HTR-8/SVneo (cell line): ENCODE measurements at places on chromosomes 6 and 20.

DNA sequence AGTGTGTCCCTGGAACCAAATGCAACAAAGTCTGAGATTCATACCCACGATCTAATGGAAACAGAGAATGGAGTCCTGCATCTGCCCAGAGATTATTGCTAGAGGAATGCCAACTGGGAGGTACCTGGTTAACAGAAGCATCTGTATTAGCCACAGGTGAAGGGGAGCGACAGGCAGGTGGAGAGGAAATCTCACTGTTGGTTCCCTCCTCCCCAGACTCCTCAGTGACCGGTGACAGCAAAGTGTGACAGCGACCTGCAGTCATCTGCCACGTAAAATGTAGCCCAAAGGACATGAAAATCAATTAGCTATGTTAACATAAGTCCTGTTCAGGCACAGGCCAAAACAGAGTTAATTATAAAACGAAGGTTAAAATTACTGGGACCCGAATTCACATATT, 336.6 kb downstream of the SYNE1 start:
- no peak for DNase-seq

GRCh38 chr6:168950858-168951214, 302.8 kb downstream of the THBS2 start:
- DNase-seq: no peak

- no peak for DNase-seq
Measured at GRCh38 chr20:44637522-44638372, 13.8 kb downstream of the ADA start.

DNA sequence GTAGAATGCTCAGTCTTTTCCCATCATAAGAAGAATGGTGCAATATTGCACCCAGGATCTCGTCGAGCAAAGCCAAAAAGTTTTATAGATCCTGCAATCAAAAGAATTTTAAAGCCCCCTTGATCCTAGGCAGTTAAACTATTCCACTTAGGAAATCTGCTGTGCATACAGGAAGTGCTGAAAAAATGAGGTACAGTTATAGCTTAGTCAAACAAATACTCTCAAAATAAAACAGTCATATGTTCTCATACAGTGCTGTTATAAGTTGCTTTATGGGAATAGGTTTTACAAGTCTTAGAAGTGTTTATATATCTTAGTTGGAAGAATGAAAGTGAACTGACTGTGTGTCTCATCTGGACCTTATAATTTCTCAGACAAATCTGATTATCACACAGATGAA, 232.6 kb upstream of the RAB32 start:
- DNase-seq: no peak

DNA sequence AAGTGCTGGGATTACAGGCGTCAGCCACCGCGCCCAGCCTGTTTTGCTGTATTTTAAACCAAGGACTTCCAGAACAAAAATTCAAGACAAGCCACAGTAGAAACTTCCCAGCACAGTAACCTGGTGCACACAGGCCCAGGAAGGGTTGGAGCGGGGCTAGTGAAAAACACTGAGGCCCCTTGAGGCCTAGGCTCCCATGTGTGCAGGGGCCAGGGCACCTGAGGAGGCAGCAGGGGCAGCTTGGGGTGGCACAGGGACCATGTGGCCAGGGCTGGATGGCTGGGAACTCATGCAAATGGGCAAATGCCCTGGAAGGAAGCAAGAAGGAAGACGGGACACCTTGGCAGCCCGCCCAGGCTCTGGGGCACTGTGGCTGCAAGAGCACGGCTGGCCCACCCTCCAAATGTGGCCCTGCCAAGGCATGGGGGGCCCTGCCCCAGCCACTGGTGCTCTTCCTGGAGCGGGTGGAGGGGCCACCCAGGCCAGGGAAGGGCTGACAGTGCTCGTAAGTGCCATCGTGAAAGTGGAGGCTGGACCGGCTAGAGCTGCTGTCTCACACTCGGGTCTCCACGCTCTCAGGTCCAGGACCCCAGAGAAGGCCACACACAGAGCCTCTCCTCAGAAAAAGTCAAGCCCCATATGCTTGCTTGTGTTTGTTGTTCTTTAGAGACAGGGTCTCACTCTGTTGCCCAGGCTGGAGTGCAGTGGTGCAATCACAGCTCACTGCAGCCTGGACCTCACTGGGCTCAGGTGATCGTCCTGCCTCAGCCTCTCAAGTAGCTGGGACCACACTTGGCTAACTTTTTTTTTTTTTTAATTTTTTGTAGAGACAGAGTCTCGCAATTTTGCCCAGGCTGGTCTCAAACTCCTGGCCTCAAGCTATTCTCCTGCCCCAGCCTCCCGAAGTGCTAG, 10.3 kb downstream of the SLC2A4RG start:
- DNase-seq: no peak

GRCh38 chr6:135814043-135814442, 37.5 kb upstream of the PDE7B start:
- no peak for DNase-seq

- no peak for DNase-seq
Measured at GRCh38 chr6:37826188-37826587, 6.7 kb downstream of the ZFAND3 start.

DNA sequence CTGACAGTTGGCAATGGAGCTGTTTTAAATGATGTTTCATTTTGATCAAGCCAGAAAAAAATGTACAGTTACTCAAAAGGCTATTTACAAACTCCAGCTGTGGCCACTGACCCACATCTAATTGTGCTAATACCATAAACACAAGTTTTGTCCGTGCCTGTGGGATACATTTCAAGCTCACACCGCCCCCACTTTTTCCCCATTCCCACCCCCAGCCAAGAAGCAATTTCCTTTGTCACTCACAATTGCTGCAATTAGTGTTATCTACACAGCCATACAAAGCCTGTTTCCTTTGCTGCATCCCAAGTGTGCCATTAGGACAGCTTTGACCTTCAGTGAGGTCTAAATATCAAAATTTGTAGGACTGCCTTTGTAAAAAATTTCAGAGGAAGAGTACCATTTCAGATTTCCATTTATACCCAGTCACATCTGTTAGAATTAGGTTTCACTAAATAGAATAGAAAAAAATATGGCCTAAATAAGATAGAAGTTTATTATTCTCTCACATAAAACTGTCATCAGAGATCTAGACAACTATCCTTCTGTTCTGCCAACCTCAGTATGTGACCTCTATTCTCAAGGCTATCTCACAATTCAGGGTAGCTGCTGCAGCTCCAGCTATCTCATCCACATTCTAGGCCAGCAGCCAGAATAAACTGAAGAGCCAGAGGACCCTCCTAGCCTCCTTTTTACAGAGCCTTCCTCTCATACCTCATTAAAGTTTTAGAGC, 202.6 kb downstream of the NFATC2 start:
- no peak for DNase-seq

- peak; percentile 65 for DNase-seq
Measured at GRCh38 chr20:58514321-58515232, 622 bp downstream of the APCDD1L start.

DNA sequence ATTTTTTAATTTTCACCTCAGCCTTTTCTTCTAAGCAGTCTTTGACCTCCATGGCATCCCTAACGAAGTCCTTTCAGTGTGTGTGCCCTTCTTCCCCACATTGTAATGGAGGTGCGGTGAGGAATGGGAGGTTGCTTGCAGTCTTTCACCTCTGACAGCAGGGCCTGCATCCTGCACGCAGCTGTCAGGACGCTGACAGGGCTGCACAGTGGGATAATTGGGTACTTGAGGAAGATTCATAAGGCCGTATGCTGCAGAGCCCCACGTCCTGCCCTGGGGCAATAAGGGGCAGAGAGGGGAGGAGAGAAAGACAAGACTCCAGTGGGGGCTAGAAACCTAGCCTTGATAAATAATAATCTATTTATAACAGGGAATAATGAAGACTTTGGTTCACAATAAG, 184.7 kb downstream of the SAMD5 start:
- DNase-seq: no peak

DNA sequence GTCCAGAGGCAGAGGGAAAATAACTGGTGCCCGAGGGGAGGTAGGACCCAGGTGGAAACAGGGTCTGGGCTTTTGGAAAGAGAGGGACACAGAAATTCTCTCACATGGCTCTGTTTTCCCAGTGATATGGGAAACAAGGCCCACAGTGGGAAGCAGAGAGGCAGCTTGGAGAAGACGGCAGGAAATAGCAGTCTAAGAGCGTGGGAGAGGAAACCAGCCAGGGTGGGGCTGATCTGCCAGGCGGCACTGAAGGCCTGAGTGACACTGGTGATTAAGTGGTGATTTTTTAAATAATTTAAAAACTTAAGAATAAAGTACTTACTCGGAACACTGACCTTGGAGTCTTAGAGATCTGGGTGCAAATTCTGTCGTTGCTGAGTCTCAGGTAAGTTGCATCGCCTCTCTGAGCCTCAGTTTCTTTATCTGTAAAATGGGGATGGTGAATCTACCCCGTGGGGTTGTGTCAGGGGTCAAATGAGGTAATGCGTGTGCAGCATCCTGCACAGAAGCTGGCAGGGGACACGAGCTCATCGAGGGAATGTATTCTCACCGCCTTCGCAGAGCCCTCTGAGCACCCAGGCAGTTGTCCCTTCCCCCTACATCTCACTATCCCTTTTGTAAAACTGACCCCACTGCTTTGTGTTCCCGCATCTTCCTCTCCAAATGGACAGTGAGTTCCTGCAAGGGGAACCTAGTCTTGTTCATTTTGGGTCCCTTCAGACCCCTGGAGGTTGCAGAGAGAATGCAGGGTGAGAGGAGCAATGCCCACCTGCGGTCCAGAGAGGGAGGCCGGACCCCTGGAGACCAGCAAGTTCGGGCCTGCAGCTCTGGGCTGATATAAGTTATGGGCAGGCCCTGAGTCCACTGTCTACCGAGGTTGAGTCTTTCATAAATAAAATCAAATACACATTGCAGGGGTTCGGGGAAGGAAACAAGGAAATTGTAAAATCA, 228.6 kb upstream of the PMEPA1 start:
- DNase-seq: no peak

DNA sequence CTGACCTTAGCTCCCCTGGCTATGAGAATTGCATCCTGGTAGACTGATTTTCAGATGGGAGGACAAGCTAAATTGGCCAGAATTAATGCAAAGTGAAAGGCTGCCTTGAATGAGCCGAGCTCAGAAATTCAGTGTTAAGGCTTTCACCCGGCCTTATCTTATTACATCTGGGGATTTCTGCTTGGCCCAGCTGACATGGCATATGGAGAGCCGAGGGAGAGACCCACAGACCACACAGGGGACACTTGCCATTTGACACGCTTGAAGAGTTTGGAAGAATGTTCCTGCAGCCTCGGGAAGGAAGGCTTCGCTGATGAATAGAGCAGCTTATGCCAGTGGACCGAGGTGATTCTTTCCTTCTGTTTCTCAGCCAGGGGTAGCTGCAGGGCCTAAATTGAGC, 9.0 kb downstream of the MOCS3 start:
- DNase-seq: no peak

DNA sequence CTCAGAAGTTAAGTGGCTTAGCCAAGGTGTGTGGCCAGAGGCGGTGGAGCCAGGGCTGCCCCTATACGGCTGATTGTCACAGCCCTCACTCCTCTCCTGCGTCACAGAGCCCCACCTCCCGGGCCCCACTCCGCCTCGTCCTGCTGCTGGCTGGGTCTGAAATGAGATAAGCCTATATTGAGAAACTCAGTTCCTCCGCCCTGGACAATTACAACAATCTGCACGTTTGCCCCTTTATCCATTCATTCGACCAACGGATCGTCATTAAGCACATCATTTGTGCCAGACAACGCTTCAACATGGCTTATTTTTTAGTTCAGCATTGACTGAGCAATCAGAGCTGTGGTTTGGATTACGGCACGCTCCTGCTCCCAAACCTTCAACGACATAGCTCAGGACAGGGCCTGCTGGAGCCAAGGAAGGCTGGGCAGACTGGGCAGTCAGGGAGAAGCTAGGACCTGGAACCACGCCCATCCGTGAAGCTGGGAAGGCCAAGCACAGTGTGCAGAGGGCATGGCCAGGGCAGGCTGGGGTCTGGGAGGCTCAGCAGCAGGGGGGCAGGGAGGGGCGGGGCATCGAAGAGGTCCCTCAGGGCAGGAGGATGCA, 16.6 kb upstream of the EZR start:
- DNase-seq: no peak

- DNase-seq: peak; percentile 44
Measured at GRCh38 chr6:116144605-116145004, 18.7 kb upstream of the COL10A1 start.

GRCh38 chr6:26411751-26412150, 9.7 kb downstream of the BTN3A1 start:
- DNase-seq: no peak

DNA sequence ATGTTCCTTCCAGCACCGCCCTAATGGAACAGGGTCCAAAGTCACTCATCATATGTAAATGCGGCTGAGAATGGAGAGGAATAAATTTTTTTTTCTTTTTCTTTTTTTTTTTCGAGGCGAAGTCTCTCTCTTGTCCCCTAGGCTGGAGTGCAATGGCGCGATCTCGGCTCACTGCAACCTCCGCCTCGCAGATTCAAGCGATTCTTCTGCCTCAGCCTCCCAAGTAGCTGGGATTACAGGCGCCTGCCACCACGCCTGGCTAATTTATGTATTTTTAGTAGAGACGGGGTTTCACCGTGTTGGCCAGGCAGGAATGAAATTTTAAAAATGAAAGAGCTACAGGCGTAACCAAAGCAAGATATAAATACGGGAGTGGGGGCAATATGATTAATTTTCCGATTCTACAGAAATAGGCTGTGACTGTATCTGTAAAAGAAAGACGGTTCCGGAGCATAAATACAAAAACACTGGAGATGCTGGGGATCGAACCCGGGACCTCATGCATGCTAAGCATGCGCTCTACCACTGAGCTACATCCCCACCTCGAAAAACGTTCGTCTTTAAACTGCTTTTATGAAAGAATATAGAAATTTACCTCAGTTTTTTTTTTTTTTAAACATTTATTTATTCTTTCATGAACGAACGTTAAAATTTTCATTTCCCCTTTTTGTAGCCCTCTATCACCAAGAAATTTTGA, 132.2 kb downstream of the GPX5 start:
- no peak for DNase-seq

- DNase-seq: no peak
Measured at GRCh38 chr20:45890077-45890984, 677 bp downstream of the NEURL2 start.
